GM23248 (cell line): ENCODE measurements at places on chromosomes 2 and 18.

GRCh38 chr2:68974946-68975665 lies 670 bp downstream of the GKN1 start:
- peak; percentile 54 for DNase-seq

DNA sequence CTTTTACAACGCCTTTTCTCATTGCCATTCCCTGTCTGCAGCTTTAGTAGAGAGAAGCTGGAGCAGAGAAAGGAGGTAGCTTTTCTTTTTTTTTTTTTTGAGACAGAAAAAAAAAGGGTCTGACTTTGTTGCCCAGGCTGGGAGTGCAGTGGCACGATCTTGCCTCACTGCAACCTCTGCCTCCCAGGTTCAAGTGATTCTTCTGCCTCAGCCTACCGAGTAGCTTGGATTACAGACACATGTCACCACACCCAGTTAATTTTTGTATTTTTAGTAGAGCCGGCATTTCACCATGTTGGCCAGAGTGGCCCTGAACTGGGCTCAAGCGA lies 25.0 kb upstream of the ACSL3 start:
- no peak for DNase-seq

DNA sequence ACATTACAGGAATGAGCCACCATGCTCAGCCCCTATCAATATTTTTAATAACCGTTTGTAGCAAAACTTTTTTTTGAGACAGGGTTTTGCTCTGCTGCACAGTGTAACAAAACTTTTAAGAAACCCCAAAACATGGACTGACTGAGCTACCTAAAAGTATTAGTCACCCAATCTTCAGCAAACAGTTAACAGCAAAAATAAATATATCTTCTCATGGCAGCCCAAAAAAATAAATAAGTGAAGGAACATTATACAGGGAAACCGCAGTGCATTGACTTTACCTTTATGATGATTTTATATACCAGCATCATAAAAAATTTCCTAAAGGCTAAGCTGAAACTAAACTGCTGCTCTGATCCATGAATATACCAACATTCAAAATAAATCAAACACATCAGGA lies 424.6 kb downstream of the METTL4 start:
- DNase-seq, result no peak

DNA sequence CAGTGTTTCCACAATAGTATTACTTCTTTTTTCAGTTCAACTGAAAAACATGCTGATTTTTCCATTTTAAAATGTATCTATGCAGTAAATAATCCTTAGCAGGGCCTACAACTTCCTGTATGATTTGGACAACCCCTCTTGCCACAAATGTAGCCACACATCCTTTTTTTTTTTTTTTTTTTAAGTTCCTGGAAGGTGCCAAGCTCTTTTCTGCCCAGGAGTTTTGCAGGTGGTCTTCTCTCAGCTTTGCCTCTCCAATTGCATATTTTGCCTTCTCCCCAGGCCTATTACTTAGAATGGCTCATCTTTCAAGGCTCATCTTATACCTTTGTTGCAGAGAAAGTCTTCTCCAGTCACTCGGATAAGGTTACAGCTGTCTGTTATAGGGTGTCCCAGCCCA lies 11.6 kb downstream of the KLHL14 start:
- DNase-seq, result no peak

GRCh38 chr18:35513181-35513936 lies 15.6 kb upstream of the INO80C start:
- DNase-seq, result peak; percentile 95

- DNase-seq, result peak; percentile 83
These were observed 750.8 kb upstream of the ID2 start for GRCh38 chr2:7930800-7931635.

GRCh38 chr2:3475771-3476170 lies 43.6 kb downstream of the ADI1 start:
- DNase-seq, result no peak

- DNase-seq, result no peak
These were observed 998 bp upstream of the SLC66A3 start for GRCh38 chr2:11154016-11154922.

DNA sequence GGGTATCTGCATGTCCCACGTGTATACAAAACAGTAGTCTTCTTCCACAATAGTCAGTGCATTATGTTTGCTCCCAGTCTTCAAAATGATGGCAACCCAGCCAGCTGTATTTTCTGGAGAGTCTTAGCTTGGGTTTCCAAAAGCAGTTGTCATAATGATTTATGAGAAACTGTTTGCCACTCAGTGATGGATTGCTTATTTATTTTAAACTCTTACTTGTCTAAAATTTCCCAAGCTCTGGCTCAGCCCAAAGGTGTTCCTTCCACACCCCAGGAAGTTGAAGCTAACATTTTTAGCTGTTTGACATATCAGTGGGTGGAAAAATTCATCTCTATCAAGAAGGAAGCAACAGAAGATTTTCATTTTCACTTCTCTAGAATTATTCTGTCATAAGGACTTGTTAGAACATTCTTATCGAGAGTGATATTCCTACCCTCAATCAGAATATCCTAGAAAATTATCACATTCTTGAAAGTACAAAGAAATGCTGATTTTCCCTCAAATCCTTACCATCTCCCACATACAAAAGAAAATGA lies 78.8 kb downstream of the ASAP2 start:
- no peak for DNase-seq

GRCh38 chr2:85986121-85986520 lies 97.3 kb upstream of the ST3GAL5 start:
- no peak for DNase-seq

DNA sequence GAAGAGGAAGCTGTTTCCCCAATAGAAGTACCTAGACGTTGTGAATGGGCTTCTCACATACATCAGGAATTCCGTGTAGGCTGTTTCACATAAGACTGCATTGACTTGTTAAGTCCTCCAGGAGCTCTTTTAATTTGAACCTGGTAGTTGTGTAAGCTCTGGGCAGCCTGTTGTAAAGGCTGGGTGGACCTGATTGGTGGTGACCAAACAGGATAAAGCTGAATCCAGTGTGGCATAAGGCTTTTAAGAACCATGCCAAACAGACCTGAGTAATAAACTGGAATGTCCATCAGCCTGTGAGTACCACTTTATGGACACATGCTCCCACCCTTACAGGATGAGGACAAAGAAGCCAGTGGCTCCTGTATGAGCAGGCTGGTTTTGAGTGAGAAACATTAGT lies 24.1 kb downstream of the RMND5A start:
- no peak for DNase-seq

DNA sequence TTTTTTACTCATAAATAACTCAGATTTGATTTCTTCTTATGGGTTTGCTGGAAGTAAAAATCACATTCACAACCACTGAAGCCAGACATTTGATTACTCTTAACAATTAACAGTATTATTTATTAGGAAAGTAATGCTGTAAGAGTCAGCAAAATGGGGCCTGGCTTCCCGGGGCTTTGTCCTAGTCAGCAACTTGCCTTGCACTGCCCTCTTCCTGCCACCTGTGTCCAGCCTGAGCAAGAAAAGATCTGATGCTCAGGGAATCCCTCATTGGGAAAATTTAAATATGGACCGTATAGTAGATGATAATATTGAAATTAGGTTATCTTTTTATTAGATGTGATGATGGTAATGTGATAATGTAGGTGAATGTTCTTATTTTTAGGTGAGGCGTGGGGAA lies 30.8 kb upstream of the ACYP2 start:
- peak; percentile 39 for DNase-seq

- no peak for DNase-seq
These were observed 593.9 kb upstream of the ZNF804A start for GRCh38 chr2:184004289-184004947.

DNA sequence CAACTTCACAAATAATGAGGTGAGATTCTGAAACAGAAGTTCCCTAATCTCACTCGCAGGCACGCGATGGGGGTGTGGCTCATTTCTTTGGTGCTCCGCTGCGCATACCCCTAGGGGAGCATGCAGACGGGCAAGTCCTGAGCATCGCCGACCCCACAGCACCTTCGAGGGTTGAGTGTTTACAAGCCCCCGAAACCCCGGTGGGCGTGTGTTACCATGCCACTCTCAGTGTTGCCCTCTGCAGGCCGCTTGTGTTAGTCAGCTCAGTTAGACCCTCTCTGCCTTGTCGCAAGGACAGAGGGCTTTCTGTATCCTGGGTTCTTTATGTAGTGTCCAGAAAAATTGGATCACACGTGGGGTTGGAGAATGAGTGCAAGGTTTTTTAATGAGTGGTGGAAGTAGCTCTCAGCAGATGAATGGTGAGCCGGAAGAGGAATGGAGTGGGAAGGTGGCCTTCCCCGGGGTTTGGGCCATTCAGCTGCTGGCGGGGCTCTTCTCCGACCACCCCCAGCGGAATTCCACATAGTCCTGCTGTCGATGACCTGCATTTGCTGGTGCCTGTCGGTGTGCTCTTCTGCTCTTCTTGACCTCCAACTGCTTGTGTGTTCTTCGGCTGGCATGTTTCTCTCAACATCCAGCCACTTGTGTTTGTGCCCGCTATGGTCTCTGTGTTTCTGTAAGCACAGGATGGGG lies 191.3 kb downstream of the RPRM start:
- DNase-seq, result no peak

- no peak for DNase-seq
These were observed 208.8 kb upstream of the SALL3 start for GRCh38 chr18:78770823-78771139.

- DNase-seq, result peak; percentile 90
These were observed 46.2 kb upstream of the TRIM43B start for GRCh38 chr2:95530734-95531133.

GRCh38 chr2:113015655-113016054 lies 10.4 kb downstream of the IL36A start:
- DNase-seq, result no peak

- no peak for DNase-seq
These were observed 44.5 kb upstream of the RMDN2 start for GRCh38 chr2:37880551-37880950.

- no peak for DNase-seq
These were observed 67.7 kb upstream of the CDKL4 start for GRCh38 chr2:39311469-39311868.
